ENCODE measurements at places on chromosomes 7 and 10.

GRCh38 chr7:132065989-132066603 lies 509.7 kb upstream of the PODXL start:
- no peak for DNase-seq

DNA sequence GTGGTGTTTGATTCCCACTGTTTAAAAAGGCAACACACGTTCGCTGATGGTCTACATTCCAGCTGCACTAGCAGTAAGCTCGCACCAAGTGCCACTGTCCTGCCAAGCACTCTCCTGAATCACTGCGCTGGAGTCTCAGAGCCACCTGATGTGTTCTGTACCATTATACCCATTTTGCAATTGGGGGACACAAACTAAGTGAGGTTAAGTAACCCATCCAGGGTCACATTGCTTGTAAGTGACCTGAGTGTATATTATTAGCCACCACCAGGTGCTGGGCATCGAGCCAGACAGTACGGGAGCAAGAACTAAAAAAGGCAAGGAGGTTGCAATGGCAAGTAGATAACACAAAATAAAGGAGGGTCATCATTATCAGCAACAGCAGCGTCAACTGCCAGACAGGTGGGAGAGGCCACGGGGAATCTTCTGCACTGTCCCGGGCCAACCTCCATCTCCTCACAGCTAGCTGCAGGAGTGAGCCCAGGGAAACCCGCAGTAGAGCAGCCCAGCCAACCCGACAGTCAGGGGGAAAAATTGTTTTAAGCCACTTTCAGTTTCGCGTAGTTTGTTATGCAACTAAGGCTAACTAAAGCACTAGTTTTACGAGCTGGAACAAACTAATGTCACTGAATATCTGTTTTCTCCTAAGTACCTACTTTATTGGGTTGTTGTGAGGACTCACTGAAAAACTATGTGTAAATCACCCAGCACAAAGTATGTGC lies 712 bp upstream of the CPVL start:
- no peak for DNase-seq

- DNase-seq = peak; percentile 43
Measured at GRCh38 chr7:55019691-55020465, 1.1 kb downstream of the EGFR start.

- DNase-seq = no peak
Measured at GRCh38 chr7:122975341-122975740, 20.2 kb downstream of the TAS2R16 start.

GRCh38 chr10:59360605-59361405 lies 1.5 kb downstream of the FAM13C start:
- no peak for DNase-seq

DNA sequence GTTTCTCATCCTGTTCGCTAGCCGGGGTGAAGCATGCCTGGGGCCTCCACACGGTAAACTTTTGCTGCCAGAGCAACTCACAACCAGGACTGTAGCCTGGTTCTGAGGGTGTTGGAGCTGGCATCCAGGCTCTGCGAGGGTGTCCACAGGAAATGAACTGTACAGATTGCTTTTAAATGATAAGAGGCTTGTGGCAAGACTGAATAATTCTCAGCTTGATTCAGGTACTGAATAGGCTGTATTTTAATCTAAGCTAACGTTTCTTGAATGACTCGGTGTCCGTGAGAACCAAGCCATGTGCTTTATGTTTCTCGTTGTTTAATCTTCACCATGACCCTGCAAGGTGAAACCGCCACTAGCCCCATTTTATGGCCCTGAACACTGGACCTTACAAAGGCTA lies 49.3 kb downstream of the EEPD1 start:
- no peak for DNase-seq

DNA sequence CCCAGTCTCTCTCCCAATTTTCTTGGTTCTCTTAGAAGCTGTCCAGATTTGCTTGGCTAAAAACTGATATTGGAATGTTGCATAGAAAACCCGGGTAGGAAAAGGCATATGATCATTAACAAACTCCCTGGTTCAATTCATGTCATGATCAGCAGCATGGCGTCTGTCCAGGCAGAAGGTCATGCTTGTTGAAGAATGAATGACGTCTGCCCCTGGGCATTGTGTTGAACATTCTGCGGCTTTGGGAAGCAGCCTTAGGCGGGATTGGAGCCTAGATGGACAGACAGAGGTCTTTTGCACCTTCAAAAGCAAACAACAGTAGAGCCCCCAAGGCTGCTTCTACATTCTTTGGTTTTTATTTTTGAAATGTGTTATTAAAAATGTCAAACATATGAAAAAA lies 7.7 kb upstream of the MINDY3 start:
- DNase-seq = no peak

DNA sequence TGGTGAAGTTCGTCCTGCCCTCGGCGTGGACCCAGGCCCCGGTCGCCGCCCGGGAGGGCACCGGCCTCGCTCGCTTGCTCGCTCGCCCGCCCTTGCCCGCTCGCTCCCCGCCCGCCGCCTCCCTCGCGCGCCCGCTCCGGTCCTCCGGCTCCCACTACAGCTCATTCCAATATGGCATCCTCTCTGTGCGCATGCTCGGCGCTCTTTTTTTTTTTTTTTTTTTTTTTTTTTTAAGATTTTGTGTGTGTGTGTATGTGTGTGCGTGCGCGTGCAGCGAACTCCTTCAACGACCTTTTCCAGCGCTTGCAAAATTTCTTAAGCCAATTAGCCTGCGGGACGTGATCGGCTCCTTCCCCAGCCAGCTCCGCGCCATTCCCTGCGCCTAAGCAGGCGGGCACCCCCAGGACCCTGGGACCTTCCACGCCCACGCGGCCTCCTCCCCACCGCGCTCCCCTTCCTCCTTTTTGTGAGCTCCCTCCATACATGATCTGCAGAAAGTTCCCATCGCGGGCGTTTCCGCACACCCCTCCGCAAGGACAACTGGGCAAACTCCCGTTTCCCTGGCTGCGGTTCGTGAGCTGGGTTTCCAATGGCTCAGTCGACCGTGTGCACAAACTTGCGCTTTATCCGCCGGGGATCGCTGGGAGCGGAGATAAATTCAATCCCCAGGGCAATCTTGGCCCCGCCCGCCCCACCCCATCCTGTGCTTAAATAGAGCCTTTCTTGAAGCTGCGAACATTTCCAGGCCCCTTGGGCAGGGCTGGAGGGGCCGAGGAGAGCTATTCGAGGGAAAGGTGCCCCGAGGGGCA lies at the start of gene SFMBT2:
Gene SFMBT2, minus strand, starts transcription at position 173 of the 809 bp plus-strand sequence. CDS start 29,136 bp downstream, outside the sequence.
- DNase-seq = peak; percentile 66

- no peak for DNase-seq
Measured at GRCh38 chr7:142954680-142955268, 7.4 kb downstream of the KEL start.

GRCh38 chr10:66805612-66806011 lies 120.2 kb upstream of the LRRTM3 start:
- no peak for DNase-seq

DNA sequence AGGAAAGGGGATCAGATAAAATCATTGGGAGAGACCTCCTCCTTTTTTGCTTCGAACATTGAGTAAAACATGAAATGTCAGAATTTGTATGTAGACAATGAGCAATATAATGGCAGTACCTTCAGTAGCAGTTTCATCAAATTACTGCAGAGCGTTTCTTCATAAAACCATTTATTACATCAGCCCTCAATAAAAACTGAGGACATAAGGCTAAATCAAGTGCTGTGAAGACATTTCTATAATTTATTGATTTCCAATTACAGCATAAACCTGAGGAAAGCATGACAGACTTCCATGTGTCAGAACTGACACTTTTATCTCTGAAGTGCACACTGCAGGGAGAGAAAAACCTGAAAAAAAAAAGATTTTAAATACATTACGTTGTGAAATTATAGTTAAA lies 172.6 kb upstream of the ZNF804B start:
- no peak for DNase-seq

DNA sequence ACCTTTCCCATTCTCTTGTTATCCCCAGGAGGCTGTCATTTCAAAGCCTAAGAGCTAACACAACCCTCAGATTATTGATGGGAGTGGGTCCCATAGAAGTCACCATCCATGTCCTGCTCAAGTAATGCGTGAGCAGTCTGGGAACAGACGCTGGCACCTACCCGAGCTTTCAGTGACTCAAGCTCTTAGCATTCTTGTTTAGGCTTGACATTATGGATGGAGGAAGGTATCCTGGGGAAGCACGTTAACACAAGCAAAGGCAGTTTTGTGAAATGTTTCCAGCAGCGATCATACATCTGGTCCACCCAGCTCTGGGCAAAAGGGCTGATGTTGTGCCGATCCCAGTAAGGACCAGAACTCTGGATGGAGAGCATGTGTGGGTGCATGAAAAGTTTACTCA lies 30.0 kb upstream of the AUTS2 start:
- DNase-seq = no peak

- DNase-seq = peak; percentile 51
Measured at GRCh38 chr7:150979713-150980390, 1.7 kb upstream of the KCNH2 start.

- DNase-seq = no peak
Measured at GRCh38 chr10:51804866-51805265, 105.5 kb upstream of the CSTF2T start.

GRCh38 chr7:82593780-82594179 lies 150.2 kb upstream of the CACNA2D1 start:
- DNase-seq = no peak

GRCh38 chr7:151652111-151652510 lies 132.4 kb upstream of the RHEB start:
- DNase-seq = no peak

GRCh38 chr7:49839863-49840645 lies 66.6 kb downstream of the VWC2 start:
- no peak for DNase-seq

GRCh38 chr7:131010029-131010716 lies 276.2 kb upstream of the KLF14 start:
- no peak for DNase-seq

DNA sequence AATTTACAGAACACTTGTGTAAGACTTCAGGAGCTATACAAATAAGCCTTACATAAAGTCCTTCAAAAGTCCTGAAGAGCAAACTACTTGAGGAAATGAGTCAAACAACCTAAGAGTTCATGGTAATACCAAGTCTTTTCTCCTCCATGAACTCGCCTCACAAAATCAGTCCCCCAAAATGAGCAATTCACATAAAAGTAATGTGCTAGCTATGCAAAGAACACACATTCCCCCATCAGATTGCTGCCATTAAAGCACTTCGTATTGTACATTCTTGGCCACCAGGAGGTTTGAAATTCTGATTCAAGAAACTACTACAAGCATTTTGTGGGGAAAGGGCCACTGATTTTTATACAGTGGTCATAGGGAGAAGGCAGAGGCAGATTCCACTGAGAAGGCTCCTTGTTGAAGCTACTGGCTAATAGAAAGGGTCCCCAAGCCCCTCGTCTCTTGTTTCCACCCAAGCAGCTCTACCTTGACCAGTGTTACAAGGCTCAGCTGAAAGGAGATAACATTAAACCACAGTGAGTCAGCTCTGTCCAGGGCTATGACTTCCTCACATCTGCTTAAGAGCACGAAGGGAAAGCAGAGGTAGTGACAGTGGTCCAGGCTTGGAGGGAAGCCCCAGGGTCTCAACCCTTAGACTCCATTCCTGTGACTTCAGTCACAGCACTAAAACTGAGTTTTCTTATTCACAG lies 115.2 kb upstream of the CDK1 start:
- DNase-seq = no peak

DNA sequence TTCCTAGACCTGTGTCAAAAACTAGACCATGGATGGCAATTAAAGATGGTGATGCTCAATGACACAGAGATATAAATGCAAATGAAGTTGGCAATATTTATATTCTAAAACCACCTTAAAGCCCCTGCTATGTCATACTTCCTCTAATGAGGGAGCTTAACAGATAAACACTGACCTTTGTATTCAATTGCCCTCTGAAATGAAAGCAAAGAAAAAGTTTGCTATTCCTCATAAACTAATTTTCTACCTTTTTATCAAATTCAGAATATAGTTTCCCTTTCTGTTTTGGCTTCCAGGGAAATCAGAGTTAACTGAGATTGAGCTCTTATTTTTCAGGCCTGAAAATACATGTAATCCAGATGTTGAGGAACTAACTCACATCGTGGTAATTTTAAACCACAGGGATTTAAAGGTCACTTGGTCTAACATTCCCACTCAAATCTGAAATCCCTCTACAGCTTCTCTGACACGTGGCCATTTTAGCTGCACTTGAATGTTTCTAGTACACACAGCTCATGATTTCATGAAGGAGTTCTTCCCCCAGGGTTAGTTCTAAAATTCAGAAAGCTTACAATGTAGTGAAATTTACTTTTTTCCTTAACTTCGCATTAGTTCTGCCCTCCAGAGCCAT lies 37.9 kb upstream of the ABCB5 start:
- no peak for DNase-seq

DNA sequence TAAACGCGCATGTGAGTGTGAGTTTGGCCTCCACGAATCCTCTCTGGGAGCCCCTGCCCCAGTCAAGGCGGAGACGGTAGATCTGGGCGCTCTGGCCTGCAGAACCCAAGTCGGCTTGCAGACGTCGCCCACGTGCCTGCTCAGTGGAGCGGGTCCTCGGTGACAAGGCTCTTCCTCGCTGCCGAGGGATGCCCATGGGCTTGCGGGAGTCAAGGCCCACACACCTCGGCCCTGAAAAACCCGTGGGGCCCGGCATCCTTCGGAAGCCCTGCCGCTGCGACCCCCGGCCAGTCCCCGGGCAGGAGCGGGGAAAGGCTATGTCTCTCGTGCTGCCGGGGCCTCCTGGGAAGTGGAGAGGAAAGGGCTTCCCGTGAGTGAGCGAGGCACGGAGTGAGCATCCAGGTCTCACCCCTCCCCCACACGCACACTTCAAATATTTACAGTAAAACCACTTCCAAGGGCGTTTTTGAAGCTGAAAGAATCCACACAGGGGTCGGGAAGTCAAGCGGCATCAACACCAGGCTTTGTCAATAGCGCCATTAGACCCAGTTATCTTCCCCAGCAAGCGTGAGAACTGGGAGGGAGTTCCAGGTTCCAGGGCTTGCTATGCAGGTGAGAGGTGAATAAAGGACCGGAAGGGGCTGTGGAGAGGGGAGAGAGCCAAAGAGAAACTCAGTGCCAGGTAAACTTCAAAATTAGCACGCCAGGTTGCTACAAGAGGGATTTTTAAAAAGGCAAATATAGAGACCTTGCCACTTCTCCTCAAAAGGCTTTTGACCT lies 1.1 kb upstream of the MNX1 start:
- no peak for DNase-seq

DNA sequence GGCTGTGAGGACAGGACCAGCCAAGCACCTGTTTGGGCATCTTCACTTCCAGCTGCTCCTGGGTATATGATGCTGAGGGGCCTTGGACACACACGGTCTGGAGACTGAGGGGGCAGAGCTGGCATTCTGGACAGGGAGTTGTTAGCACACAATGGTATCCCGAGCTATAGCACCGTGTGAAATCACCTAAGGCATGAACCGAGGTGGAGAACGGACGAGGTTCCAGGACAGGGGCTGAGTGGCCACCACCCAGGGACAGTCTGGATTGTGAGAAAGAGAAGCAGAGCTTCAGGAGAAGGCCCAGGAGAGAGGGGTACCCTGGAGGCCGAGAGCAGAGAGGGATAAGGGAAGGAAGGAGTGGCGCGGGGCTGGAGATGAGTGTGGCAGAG lies 571.8 kb downstream of the TCERG1L start:
- no peak for DNase-seq

- DNase-seq = no peak
Measured at GRCh38 chr10:71444284-71445054, 47.7 kb downstream of the CDH23 start.

GRCh38 chr7:92613214-92613613 lies 23.0 kb upstream of the FAM133B start:
- no peak for DNase-seq

- DNase-seq = no peak
Measured at GRCh38 chr10:45152726-45153125, 152.0 kb downstream of the ZNF22 start.

- DNase-seq = no peak
Measured at GRCh38 chr7:139112316-139112715, 2.8 kb upstream of the ZC3HAV1 start.

GRCh38 chr10:34299105-34299611 lies 515.9 kb downstream of the PARD3 start:
- DNase-seq = no peak

GRCh38 chr10:33819206-33819605 lies 484.7 kb upstream of the NRP1 start:
- DNase-seq = no peak
